GM04503 (cell line): ENCODE measurements at places on chromosomes 5 and 9.

- DNase-seq = peak; percentile 62
These were observed 53.9 kb downstream of the CFAP95 start for GRCh38 chr9:69874301-69875060.

DNA sequence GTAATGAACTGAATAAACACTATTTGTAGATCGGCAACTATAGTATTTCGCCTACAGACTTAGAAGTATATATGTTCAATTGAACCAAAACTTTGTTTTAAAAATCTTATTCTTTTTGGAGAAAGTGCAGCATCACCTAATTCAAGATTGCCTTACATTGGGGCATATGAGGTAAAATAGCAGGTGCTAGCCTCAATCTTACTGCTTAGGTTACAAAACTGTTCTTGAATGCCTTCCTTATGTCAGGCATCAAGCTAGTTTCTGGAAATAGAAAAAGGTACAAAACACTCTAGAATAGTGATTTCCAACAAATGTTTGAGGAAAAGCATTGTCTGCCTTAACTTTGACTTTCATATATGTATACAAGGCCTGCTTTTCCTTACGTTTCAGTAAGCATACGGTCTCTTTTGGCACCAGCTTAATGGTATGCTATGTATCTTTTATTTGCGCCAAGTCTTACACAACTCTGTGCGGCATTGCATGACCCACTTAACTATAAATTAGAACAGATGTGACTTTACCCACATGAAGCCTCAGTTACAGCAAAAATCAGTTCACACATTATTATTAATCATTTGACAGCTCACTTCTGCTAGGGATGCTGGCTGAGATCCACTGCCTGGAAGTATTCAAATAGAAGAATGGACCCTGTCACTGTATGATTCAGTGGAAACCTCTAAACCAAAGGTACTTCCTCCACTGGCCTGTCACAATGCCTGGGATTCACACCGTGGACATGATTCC lies 174.1 kb downstream of the PRELID2 start:
- DNase-seq = peak; percentile 38

GRCh38 chr5:166649676-166650075 lies 1641.8 kb upstream of the WWC1 start:
- no peak for DNase-seq

DNA sequence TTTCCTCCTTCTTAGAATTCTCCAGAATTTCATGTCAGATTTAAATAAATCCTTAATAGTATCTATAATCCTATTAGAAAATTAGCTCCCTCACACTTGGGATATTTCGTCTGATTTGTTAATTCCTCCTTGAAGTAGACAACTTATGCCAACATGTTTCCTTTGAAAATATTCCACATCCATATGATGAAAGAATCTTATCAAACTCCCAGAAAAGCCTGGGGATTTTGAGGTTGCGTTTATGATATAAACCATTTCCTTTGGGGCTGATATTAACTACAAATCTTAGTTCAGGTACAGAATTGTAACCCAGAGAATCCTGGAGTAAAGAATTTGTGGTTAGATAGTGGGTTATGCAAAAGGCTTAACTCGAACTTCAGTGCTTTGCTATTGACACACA lies 2373.8 kb upstream of the ACO1 start:
- DNase-seq = no peak

DNA sequence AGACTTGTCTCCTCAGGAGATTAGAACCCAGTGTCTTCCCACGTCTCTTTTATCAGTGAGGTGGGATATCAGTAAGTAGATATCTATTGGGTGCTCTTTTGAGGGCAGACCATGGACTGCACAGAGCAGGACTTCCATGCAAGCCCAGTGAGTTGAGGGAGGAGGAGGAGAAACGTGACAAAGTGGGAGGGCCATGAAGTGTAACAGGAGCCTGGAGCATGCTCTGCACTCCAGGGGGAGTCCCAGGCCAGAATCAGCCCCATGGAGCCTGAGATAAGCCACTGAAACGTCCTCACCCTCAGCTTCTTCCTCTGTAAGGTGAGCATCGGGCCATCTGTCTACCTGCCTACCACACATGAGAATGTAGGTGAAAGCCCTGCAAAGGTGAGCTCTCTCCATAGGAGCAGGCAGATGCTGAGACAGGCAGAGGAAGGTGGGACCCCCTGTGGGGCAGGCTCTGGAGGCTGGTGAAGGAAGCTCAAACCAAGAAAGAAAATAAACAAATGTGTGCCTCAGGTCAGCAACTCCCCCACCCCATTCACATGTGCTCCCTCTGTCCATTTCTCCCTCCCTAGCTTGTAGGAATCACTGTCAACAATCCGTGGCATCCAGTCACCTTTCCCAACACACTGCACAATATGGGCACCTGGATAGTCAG lies 87.4 kb downstream of the NRG2 start:
- DNase-seq = no peak

GRCh38 chr9:35318741-35319140 lies 156.9 kb downstream of the UNC13B start:
- DNase-seq = no peak

DNA sequence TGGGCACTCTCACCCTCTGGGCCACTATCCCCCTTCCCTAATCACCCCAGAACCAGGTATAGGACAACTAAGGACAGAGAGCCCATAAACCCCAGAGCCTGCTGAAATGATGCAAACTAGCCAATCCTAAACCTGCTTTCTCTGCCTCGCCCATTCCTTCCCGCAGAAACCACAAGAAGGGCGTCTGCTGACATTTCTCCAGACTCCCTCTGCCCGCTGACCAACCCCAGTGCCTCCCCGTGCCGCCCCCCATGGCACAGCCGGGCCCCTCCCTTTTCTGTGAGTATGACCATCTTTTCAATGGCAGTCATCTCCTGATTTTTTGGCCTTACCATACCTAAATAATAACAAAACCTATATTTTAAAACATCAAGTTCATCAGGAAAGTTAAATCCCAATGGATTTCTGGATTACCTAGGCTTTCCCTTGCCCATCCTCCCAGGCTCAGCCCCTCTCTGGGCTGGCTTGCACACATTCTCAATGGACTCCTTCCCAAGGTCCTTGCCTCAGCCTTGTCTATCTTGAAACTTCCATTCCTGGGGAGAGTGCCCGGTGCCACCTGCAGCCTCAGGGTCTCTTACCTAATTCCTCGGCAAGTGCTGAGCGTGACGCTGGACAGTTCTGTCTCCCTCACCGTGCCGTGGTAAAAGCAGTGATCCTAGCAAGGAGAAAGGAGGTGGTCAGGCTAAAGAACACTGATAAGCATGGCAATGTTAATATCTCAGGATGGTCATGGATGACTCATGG lies 45.2 kb downstream of the ADAM19 start:
- DNase-seq = no peak

DNA sequence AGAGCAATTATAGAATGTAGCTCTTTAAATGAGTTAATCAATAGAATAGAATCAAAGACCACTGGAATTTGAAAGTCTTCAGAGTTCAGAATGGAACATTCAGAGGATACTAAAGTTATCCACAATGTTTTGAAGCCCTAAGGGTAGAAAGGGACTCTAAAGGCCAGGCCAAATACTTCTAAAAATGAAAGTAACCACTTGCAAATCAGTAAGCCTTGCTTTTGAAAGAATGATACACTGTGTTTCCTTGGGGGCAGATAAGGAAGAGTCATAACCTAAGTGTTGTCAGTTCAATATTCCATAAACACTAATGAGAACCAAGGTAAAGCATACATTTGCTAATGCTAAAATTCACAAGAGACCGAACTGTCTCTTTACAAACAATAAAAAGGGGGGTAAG lies 813.5 kb downstream of the PTPRD start:
- no peak for DNase-seq

DNA sequence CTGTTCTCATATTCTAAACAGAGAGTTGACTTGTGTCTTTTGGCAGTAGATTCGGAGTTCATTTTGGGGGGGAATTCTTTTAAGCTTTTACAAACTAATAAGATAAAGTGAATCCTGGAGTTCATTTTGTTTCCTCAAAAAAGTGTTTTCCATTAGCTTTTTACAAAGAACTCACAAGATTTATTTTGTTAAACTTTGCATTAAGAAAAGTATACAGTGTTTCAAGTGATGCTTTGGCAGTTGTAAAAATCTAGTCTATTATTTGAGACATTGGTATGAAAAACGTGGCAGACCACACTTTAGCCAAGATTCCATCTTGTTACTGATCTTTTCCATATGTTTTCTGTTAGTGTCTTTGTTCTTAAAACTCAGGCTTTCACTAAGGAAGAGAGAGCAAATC lies 1.2 kb upstream of the OMD start:
- peak; percentile 37 for DNase-seq
